ENCODE measurements at places on chromosomes 7 and 10.

- DNase-seq, result no peak
Observed at GRCh38 chr7:121490309-121490708, 94.2 kb upstream of the FAM3C start.

DNA sequence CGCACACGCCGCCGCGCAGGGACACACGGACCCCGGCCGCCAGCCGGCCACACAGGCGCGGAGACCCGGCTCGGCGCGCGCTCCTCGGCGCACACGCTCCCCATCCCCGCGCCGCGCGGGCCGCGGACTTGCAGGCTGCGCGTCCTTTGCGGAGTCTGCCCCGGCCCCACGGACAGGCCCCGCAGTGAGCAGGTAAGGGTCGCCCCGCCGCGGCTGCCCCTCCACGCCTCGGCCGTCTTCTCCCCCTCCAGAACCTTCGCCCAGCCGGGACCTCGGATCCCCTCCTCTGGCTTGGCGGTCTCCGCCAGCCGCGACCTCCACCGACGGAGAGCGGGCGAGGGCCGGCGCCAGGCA lies 356 bp downstream of the ADCYAP1R1 start:
- no peak for DNase-seq

- no peak for DNase-seq
Observed at GRCh38 chr10:131635564-131636015, 265.2 kb upstream of the PPP2R2D start.

- DNase-seq, result no peak
Observed at GRCh38 chr10:118564652-118565051, 30.8 kb downstream of the PRLHR start.

DNA sequence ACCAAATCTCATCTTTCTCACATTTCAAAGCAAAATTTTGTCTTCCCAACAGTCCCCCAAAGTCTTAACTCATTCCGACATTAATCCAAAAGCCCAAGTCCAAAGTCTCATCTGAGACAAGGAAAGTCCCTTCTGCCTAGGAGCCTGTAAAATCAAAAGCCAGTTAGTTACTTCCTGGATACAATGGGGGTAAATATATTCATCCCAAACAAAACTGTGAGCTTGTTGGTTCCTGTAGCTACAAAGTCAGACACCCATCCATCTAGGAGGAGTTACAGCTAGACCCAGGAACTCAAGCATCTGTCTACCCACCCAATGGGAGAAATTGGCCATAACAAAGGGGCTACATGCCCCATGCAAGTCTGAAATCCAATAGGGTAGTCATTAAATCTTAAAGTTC lies 51.9 kb downstream of the MTURN start:
- no peak for DNase-seq

GRCh38 chr7:114086537-114086913 lies 167.7 kb upstream of the PPP1R3A start:
- no peak for DNase-seq

- no peak for DNase-seq
Observed at GRCh38 chr10:11678074-11678793, 63.9 kb upstream of the ECHDC3 start.

GRCh38 chr7:6575281-6576023 lies 1.8 kb upstream of the ZDHHC4 start:
- DNase-seq, result no peak

GRCh38 chr10:29648983-29649268 lies 14.2 kb upstream of the SVIL start:
- DNase-seq, result no peak

DNA sequence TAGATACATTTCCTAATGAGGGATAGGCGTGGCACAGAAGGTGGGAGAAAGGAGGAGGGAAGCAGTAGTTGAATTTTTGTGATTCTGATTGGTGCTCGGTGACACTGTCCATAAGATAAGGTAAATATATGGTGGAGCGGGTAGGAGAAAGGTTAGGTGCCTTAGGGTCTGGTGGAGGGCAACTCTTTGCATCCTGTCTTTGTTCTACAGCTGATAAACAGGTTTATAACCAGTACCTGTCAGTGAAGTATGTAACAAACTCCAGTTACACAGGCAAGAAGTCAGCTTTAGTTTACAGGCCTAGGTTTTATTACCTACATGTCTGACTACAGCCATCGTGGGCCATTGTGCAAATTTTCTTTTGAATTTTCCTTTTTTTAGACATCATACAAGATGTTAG lies 10.9 kb upstream of the FAM180A start:
- DNase-seq, result no peak

DNA sequence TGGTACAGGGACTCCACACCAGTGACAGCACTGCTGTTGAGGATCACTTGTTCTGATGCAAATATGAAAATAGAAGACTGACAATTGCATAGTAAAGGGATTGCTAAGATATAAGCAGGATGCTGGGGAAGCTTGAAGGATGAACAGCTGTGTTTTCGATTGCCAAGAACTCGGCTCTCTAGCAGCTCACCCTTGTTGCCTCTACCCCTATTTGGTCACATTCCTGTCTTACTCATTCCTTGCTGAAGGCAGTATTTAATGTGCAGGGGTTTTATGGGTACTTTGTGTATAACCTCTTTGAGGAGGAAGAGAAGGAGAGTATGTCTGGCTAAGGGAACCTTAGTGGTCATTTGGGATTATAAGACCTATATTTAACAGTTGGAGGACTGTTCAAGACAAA lies 218.8 kb downstream of the AUTS2 start:
- DNase-seq, result no peak

DNA sequence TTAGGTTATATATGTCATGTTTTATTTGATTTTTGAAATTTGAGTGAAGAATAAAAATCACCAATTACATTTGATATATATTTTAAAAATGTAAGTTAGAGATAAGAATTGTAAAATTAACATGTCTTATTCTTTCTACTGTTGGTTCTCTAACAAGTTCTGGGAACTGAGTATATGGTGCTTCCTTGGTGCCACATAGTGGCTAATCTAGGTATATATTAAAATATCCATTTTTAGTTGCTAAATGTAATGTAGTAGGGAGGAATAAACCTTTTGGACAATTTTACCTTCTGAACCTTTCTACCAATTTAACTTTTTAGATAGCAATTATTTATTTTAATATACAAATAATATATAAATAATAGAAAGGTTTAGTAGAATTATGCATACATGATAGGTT lies 17.5 kb downstream of the CFAP69 start:
- DNase-seq, result no peak

DNA sequence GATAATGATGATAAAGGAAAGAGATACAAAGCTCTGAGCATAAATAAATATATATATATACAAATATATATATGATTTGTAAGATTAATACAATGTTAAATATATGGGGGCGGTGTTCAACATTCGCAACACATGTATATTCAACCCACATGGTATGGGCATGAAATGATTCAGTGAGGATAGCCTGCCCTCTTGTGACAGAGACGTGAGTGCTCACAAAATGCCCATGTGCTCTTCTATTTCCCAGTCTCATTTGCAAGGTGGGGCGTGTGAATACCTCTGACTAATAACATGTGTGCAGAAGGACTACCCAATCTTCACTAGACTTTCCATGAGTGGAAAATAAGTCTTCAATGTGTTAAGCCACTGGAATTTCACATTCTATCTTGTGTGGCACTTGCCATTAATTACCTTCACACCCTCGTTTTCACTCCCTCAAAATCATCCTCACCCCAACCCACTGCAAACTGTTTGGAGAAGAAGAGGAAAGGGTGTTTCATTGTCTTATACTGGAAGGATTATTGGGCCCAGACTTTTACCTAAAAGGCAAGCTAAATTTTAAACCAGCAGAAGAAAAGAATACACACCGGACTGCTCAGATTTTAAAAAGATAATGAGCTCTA lies 26.9 kb downstream of the ASAH2 start:
- DNase-seq, result no peak

- no peak for DNase-seq
Observed at GRCh38 chr7:1466524-1467271, 7.4 kb upstream of the MICALL2 start.

GRCh38 chr10:33136271-33136670 lies 178.2 kb upstream of the ITGB1 start:
- DNase-seq, result no peak

GRCh38 chr7:142787034-142787768 lies 16.4 kb downstream of the PRSS2 start:
- no peak for DNase-seq

DNA sequence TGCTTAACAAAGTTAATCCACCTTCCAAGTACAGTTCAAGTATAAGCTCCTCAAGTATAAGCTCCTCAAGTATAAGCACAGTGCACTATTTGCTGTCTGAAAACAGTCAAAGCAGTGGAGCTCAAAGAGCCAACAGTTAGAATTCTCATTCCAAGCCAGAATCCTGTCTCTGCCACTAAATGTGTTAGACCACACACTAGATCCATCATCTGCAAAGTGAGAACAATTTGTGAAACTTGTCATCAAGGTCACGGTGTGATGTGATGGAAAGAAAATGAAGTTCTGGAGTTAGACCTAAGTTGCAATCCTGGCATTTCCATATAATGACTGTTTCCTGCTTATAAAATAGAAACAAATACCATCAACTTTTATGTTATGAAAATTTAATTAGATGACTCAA lies 602.5 kb downstream of the TNS3 start:
- no peak for DNase-seq

- no peak for DNase-seq
Observed at GRCh38 chr10:122733443-122733842, 33.8 kb upstream of the C10orf120 start.

GRCh38 chr7:150848111-150848510 lies 4.2 kb upstream of the AOC1 start:
- no peak for DNase-seq

- DNase-seq, result no peak
Observed at GRCh38 chr10:27911539-27911938, 87.3 kb downstream of the ODAD2 start.

DNA sequence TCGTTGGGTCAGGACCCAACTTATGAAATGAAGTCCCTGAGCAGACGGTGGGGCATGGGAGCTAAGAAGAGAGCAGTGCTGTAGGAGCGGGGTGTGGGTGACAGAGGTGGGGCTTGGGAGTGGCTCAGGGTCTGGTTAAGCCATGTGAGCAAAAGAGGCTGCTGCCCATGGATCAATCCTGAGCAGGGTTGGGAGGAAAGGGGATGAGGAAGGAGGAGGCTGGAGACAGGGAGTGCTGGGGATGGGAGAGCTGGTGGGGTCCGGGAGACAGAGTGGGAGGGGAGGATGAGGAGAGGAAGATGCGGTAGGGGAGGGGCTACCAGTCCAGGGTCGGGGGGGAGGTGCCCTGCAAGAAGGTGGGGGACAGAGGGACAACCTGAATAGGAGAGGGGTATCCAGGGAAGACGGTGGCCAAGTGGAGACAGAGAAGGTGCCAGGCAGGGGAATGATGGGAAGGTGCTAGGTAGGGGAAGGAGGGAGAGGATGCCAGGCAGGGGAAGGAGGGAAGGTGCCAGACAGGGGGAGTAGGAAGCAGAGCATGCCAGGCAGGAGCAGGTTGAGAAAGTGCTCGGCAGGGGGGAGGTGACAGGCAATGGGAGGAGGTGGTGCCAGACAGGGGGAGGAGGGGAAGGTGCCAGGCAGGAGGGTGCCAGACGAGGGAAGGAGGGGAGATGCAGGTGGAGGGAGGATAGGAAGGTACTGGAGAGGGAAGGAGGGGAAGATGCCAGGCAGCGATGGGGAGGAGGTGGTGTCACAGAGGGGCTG lies 27.5 kb upstream of the SMARCD3 start:
- no peak for DNase-seq

DNA sequence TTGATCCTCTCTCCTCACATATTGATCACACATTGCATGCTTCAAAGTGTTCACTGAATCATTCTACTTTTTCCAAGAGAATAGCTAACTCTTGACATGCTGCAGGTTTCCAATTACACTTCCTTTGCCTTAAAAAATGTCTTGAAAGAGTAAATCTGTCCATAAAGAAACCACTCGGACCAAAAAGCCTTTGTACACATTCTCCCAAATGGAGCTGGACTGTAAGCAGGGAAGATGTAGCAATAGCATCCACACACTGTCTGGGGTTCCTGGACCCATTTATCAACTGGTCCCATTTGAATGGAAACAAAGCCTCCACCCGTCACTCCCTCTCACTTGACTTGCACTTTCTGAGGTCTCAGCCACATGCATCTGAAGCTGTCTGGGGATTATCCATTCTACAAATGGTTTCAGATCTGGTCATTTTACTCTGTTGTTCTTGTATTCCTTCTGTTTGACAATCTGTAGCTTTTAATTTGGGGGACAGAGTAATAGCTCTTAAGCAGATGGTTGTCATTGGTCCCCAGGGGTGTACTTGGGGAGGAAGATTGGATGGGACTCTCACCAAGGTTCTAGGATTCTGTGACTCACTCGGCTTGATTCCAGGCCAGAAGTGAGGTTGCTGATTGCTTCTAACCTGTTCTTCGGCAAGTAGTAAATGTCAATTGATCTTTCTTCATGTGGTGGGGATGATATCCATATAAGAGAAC lies 203.5 kb downstream of the HIBADH start:
- no peak for DNase-seq

DNA sequence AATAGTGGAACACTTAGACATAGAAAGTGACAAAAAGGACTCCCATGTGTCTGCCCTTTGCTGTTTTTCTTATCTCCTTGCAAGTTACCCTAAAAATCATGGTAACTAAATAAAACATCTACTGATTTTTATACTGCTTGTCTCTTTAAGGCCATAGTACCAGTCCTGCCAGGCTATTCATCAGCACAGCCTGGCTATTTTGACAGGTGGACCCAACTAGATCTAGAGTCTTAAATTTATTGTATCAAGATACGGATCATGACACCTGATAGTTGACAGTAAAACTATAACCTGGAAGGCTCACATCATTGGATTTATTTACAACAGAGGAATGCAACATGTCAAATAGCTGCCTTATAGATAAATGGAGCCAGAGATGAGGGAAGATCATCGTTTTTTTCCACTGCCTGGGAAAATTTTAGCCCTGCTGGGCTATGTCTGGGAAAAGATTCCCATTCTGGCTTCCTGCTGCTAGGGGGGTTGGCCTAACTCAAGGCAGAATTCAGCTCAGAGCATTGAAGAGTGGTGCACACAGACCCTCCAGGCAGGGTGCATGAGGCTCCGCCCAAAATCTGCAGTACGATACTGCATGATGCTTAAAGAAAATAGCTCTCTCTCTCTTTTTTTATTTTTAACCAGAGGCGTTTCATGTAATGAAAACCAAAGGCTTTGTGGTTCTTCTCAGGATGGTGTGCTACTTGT lies 292.0 kb upstream of the FZD8 start:
- no peak for DNase-seq

- DNase-seq, result no peak
Observed at GRCh38 chr10:28686835-28687682, 9.7 kb downstream of the BAMBI start.

- DNase-seq, result peak; percentile 10
Observed at GRCh38 chr10:123614888-123615287, 51.3 kb upstream of the GPR26 start.

DNA sequence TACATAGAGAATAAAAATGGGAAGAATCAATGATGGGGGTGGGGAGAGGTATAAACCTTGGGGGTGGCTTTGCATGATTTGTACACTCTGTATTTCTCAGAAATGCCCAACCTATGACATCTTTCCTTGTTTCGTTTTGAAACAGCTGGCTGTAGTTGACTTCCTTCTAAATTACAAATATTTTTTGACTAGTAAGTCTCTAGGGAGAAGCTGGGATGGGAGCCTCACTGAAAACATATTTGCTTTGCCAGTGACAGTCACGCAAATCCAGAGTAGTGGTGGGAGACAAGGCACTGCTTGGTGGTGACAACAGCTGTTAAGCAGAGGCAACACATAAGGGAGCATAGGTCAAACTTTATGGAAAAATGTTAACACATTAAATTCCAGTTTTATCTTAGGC lies 440.5 kb downstream of the SEMA3D start:
- DNase-seq, result no peak

GRCh38 chr7:4240520-4241303 lies 441.4 kb upstream of the FOXK1 start:
- DNase-seq, result no peak

- DNase-seq, result no peak
Observed at GRCh38 chr10:118844731-118845521, 90.2 kb upstream of the CACUL1 start.

GRCh38 chr10:46255801-46256747 lies 30.7 kb upstream of the ANTXRL start:
- no peak for DNase-seq
